Thyroid gland (tissue), 4 donors: ENCODE measurements at places on chromosomes 12 and 14. TPM values are rescaled to one million over a fixed set of nuclear protein-coding genes. Genes with fewer than 3 reads are reported as not detected.
A peak's percentile ranks its signal among the peaks of the same experiment; 100 is the strongest.

Gene NRXN3
- 0.56 TPM for total RNA-seq

Gene KERA
- total RNA-seq, result not detected

Gene GATC
- total RNA-seq, result 35.3 TPM

Gene CD69
- 5.4 TPM for total RNA-seq

DNA sequence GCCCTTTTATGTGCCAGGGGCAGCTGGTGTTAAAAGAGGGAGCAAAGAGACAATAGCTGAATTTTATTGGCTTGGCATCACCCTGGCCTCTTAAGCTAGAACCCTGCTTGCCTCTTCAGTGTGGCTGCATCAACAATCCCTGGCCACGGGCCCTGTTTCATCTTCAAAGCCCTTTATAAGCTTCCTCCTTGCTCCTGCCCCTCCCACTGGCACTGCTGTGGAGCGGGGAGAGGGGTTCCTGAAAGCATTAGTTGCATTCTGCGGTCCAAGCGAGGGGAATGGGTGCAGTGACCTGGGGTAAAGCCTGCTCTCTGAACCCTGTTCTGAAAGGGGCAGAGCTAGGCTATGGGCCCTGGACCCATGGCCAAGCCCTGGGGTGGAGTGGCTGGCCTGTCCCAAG is 220 bp upstream of the KRT83 start:
- DNase-seq, result peak; percentile 87

- no peak for DNase-seq
Observed at GRCh38 chr12:109810954-109811623, 22.1 kb downstream of the TRPV4 start.

GRCh38 chr12:14873440-14874185 is 12.0 kb downstream of the MGP start:
- no peak for DNase-seq

GRCh38 chr12:72031066-72031465 is 92.4 kb downstream of the TPH2 start:
- no peak for DNase-seq

- peak; percentile 96 for DNase-seq
Observed at GRCh38 chr14:97977651-97978261, 1180.6 kb downstream of the VRK1 start.

GRCh38 chr12:98594050-98594835 is 757 bp downstream of the SLC25A3 start:
- DNase-seq, result peak; percentile 48

GRCh38 chr14:65229748-65230728 is 127.7 kb upstream of the MAX start:
- DNase-seq, result peak; percentile 66

- DNase-seq, result peak; percentile 8
Observed at GRCh38 chr12:88052686-88053085, 23.5 kb upstream of the C12orf50 start.

- DNase-seq, result no peak
Observed at GRCh38 chr14:33449268-33449667, 501.6 kb downstream of the EGLN3 start.

DNA sequence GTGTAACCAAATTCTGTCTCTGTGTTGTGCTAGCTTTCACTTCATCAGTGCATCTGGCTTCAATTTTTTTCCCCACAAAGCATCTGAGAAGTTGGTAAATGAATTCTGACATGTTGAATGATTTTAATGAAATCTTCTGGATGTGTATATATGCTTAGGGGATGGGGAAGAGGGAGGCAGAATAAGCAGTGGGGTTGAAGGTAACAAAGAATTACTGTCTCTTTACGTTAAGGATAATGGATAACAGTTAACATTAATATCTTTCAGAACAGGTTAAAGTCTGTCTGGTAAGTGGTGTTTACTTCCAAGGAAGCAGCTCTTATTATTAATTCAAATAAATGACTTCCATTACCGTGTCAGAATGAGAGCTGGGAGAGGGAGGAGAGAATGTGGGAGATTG is 261.7 kb downstream of the ERC1 start:
- no peak for DNase-seq
